ENCODE measurements at places on chromosomes 2 and 18. TPM values are rescaled to one million over a fixed set of nuclear protein-coding genes. Genes with fewer than 3 reads are reported as not detected.

Gene LIMS3
- 0.98 TPM for total RNA-seq

DNA sequence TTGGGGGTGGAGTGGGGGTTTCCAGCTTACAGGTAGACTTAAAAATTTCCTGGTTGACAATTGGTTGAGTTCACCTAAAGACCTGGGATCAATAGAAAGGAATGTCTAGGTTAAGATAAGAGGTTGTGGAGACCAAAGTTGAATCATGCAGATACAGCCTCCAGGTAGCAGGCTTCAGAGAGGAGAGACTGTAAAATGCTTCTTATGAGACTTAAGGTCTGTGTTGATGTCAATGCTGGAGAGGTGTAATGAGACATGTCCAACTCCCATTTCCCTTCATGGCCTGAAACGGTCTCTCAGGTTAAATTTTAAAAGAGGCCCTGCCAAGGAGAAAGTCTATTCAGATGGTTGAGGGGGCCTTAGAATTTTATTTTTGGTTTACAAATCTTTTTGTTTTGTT lies 38.5 kb upstream of the RND3 start:
- no peak overlapping the region for H3K4me3 ChIP-seq
- H3K27ac ChIP-seq: no peak overlapping the region
- DNase-seq: no peak
- peaks cover 1% of the 10 kb centered on the region for H3K27me3 ChIP-seq

DNA sequence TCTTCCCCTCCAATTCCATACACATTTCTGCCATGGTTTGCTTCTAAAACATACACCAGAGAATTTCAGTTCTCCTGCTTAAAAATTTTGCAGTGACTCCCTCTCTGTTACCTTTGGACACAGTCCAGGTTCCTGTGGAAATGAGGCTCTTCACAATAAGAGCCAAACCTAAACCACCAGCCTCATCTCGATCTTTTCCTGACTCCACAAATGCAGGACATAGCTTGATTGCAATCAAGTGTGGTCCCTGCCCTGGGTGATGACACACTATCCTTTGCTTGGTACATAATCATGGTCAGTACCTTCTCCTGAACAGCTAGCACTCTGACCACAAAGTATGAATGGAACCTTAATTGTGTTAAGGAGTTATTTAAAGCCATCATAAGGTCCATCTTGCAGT lies 134.9 kb upstream of the CHAC2 start:
- H3K27me3 ChIP-seq: no peaks in the 10 kb centered on the region
- no peak overlapping the region for H3K4me3 ChIP-seq
- DNase-seq: no peak
- H3K36me3 ChIP-seq: no peaks in the 10 kb centered on the region

GRCh38 chr2:64114912-64115277 lies 29.3 kb downstream of the PELI1 start:
- H3K4me1 ChIP-seq: peaks cover 5% of the 10 kb centered on the region
- H3K27ac ChIP-seq: no peak overlapping the region
- no peaks in the 10 kb centered on the region for H3K36me3 ChIP-seq
- H3K4me3 ChIP-seq: no peak overlapping the region
- no peaks in the 10 kb centered on the region for H3K27me3 ChIP-seq

DNA sequence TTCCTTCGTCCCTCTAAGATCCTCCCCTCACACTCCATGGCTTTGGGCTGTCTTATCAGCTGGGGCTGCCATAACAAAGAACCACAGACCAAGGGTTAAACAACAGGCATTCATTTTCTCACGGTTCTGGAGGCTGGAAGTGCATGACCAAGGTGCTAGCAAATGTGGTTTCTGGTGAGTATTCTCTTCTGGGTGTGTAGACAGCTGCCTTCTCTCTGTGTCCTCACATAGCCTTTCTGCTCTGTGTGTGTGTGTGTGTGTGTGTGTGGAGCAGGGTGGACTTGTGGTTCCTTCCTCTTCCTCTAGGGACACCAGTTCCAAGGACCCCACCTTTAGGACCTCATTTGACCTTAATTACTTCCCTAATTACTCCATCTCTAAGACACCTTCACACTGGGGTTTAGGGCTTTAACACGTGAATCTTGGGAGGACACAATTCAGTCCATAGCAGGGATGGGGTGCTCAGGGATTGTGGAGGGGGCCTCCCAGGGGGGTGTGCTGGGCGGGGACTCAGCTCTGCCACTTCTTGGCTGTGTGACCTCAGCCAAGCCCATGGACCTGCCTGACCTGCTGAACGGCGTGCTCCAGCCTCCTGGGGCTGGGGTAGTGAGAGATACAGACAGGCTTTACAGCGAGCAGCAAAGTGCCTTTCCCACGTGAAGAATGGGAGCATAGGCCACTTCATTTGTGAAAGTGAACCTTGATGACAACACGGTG lies 38.0 kb downstream of the ACKR3 start:
- peaks cover 2% of the 10 kb centered on the region for H3K27me3 ChIP-seq
- H3K27ac ChIP-seq: no peak overlapping the region
- H3K4me1 ChIP-seq: peaks cover 18% of the 10 kb centered on the region
- peaks cover 6% of the 10 kb centered on the region for H3K36me3 ChIP-seq

Gene STAM2
- total RNA-seq: 25.1 TPM

GRCh38 chr2:182166841-182167240 lies 181.2 kb downstream of the PPP1R1C start:
- peaks cover 2% of the 10 kb centered on the region for H3K27me3 ChIP-seq
- no peak for DNase-seq
- no peaks in the 10 kb centered on the region for H3K36me3 ChIP-seq
- H3K27ac ChIP-seq: no peak overlapping the region

GRCh38 chr2:16359961-16360360 lies 305.7 kb downstream of the CYRIA start:
- H3K27me3 ChIP-seq: peaks cover 3% of the 10 kb centered on the region
- no peaks in the 10 kb centered on the region for H3K4me1 ChIP-seq
- H3K36me3 ChIP-seq: no peaks in the 10 kb centered on the region
- no peak overlapping the region for H3K27ac ChIP-seq
- no peak for DNase-seq

DNA sequence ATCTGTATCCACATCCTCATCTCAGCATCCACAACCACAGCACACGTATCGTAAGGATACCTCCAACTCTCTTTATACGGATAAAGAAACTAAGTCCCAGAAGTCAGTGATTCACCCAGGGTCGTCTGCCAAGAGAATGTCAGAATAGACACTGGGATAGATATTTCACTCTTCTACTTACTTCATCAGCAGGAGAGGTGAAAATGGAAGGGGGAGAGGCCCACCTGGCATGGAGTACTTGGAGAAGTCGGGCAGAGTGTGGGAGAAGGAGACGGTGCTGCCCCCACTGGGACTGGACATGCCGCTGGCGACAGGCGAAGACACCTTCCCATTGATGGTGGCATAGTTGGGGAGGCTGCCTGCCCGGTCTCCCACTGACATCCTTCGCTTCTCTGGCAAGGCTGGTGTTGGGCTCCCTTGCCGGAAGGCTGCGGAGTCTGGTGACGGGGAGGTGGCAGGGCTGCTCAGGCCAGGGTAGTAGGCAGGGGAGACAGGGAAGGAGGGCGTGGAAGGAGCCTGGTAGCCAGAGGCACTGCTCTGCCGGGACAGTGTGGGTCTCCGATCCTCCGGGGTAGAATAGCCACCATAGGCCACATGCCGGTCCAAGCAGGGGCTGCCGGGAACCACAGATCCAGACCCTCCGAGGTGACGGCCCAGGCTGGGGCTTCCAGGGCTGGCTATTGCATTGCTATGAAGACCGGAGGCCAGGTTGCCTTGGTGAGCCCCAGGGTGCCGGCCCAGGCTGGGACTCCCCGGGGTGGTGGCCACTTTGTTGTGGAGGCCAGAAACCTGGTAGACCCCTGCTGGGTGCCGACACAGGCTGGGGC lies 185.1 kb downstream of the TNS1 start:
- peaks cover 12% of the 10 kb centered on the region for H3K27me3 ChIP-seq
- no peaks in the 10 kb centered on the region for H3K36me3 ChIP-seq
- H3K4me3 ChIP-seq: no peak overlapping the region
- peaks cover 8% of the 10 kb centered on the region for H3K4me1 ChIP-seq

DNA sequence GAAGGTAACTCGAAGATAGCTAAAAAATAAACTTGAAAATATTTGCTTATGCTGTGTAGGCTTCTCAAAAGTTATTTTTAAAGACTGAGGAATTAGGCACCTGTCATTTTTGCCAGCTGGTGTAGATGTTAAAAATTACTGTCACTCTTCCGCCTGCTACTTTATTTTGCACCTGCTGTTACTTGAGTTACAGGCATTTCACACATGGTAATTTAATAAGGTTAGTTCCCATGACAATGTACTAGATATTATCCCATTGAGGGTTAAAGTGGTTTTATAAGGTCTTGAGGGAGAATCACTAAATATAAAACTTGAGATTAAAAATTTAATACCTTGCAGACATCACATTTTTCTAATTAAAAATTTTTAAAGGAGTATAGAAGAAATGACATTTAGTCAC lies 26.6 kb downstream of the MYL1 start:
- H3K4me1 ChIP-seq: peaks cover 1% of the 10 kb centered on the region
- H3K36me3 ChIP-seq: no peaks in the 10 kb centered on the region
- H3K27me3 ChIP-seq: no peaks in the 10 kb centered on the region
- H3K4me3 ChIP-seq: no peak overlapping the region

- peak overlapping the region; percentile 94 for H3K4me3 ChIP-seq
- peaks cover 4% of the 10 kb centered on the region for H3K4me1 ChIP-seq
- peaks cover 3% of the 10 kb centered on the region for H3K27me3 ChIP-seq
Measured at GRCh38 chr2:10447300-10447894, 730 bp downstream of the ODC1 start.

- no peak overlapping the region for H3K27ac ChIP-seq
- no peak for DNase-seq
- peaks cover 13% of the 10 kb centered on the region for H3K36me3 ChIP-seq
Measured at GRCh38 chr18:7844017-7844416, 276.9 kb downstream of the PTPRM start.

DNA sequence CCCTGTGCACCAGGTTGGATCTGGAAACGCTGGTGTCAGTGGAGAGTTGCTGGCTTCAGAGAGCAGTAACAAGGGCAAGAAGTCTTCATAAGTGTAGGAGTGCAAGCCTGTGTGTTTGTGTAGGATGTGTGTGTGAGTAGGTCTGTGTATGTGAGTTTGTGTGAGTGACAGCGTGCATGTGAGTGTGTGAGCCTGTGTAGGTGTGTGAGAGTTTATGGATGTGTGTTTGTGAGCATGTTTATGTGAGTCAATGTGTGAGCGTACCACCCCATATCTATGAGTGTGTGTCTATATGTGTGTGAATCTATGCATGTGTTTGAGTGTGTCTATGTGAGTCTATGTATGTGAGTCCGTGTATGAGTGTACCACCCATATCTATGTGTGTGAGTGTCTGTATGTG lies 86.5 kb upstream of the ATG16L1 start:
- no peak overlapping the region for H3K27ac ChIP-seq

GRCh38 chr18:35267809-35268208 lies 22.2 kb downstream of the ZSCAN30 start:
- H3K4me1 ChIP-seq: no peaks in the 10 kb centered on the region
- H3K4me3 ChIP-seq: peak overlapping the region; percentile 68
- no peak for DNase-seq
- peaks cover 30% of the 10 kb centered on the region for H3K36me3 ChIP-seq
- no peak overlapping the region for H3K27ac ChIP-seq
- H3K27me3 ChIP-seq: peaks cover 7% of the 10 kb centered on the region

- H3K27me3 ChIP-seq: no peaks in the 10 kb centered on the region
- no peak for DNase-seq
- H3K4me3 ChIP-seq: no peak overlapping the region
Measured at GRCh38 chr2:142841788-142842187, 35.7 kb upstream of the KYNU start.

- DNase-seq: no peak
- no peaks in the 10 kb centered on the region for H3K36me3 ChIP-seq
- H3K27ac ChIP-seq: no peak overlapping the region
- H3K4me3 ChIP-seq: no peak overlapping the region
- H3K4me1 ChIP-seq: peaks cover 15% of the 10 kb centered on the region
Measured at GRCh38 chr18:63177259-63177658, 142.3 kb downstream of the BCL2 start.

Gene TRABD2A
- not detected for total RNA-seq

DNA sequence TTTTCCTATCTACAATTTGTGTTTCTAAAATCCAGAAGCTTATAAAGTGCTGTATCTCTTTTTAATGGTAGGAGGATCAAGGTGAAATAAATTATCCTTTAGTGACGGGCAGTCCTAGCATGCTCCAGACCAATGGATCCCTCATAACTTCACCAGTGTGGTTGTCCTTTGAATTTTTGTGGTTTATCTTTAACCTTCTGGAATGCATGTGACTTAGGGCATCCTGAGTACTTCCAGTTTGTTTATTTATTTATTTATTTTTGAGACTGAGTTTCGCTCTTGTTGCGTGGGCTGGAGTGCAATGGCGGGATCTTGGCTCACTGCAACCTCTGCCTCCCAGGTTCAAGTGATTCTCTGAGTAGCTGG lies 40.4 kb downstream of the NUP35 start:
- H3K27me3 ChIP-seq: peaks cover 1% of the 10 kb centered on the region
- H3K36me3 ChIP-seq: peaks cover 7% of the 10 kb centered on the region
- no peak overlapping the region for H3K27ac ChIP-seq
- H3K4me1 ChIP-seq: no peaks in the 10 kb centered on the region
- no peak for DNase-seq

- H3K27me3 ChIP-seq: no peaks in the 10 kb centered on the region
- H3K4me3 ChIP-seq: no peak overlapping the region
- H3K4me1 ChIP-seq: no peaks in the 10 kb centered on the region
- DNase-seq: no peak
- no peak overlapping the region for H3K27ac ChIP-seq
Measured at GRCh38 chr2:233772583-233772982, 5.5 kb upstream of the MROH2A start.

DNA sequence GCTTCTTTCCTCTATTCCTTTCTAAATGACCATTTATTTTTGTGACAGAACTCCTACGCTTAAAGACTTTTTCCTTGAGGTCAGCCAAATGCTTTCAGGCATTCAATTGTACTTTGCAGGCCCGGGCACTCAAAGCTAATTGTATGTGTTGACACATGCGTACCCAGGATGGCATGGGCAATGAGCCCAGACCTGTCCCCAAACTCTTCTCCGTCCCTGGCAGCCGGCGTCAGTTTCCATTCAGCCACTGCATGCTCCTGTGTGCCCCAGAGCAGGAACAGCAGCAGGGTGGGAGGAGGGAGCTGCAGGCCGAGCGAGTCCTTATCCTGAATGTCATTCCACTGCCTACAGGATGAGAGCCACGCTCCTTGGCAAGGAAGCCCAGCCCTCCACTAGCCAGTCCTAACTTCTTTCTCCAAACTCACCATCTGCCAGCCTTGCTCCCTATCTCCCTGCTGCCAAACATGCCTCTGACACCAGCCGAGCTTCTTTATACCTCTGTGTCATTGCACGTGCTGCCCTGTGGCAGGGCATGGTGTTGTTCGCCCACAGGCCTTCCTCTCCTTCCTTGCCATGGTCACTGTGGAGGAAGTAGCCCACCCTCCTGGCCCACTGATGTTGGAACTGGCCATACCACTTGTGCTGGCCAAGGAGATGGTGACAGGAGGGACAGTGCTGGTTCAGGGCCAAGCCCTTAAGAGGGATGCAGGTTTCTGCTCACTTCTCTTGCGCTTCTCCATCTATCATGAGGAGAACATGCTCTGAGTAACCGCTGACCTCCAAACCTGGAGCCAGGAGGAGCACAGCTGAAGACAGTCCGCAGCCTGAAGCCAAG lies 116.9 kb upstream of the FHL2 start:
- no peaks in the 10 kb centered on the region for H3K36me3 ChIP-seq
- H3K4me1 ChIP-seq: peaks cover 11% of the 10 kb centered on the region
- H3K27ac ChIP-seq: no peak overlapping the region
- H3K27me3 ChIP-seq: no peaks in the 10 kb centered on the region
- no peak for DNase-seq

Gene ALPI
- total RNA-seq: not detected

All from glutamatergic neuron (in vitro differentiated cells).